COR-L47 (cell line): ENCODE measurements at places on chromosomes 6 and 20.

- no peak for DNase-seq
These were observed 49.7 kb upstream of the FUCA2 start for GRCh38 chr6:143561105-143561704.

DNA sequence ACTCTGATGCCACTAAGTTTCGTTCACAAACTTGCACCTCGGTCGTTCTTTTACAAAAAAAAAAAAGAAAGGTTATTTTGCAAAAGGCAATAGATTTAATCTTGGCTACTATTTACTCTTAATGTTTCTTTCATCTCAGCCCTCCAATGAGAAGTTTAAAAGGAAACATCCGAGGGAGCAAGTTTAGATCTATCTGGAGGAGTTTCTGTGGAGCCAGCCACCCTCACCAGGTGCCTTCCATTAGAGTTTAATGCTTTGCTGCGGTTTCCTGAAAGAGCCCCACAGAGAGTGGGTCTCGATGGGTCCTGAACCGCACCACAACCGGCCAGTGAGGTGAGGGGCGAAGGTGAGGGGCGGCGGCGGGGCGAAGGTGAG lies 632 bp downstream of the PRKN start:
- no peak for DNase-seq

GRCh38 chr6:154615483-154616025 lies 105.1 kb upstream of the CNKSR3 start:
- peak; percentile 80 for DNase-seq

DNA sequence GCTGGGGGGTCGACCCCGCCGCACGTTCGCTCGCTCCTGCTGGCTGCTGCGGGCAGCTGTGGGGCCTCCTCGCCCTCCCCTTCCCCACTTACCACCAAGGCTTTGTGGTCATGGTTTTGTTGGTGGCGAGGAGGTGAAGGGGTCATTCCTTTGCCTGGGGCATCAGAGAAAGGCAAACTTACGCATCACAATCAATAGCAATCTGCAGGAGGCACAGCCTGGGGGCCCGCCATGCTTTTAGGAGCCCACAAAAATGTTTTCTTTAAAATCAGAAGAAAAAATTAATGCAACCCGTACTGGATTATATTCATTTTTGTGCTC lies 137.0 kb downstream of the IMPG1 start:
- no peak for DNase-seq

GRCh38 chr6:155426408-155426945 lies 29.2 kb downstream of the NOX3 start:
- no peak for DNase-seq

DNA sequence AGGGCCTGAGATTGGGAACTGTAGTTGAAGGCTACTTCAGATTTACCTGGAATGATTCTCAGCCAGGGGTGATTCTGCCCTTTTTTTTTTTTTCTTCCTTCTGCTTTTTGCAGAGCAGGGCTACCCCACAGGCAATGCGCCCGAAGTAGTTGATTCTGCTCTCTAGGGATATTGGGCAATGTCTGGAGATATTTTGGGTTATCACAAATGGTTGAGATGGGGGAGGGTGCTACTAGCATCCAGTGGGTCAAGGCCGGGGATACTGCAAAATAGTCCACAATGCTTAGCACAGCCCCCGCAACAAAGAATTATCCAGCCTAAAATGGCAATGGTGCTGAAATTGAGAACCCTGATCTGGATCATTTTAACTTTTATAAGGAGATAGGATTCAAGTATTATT lies 71.2 kb upstream of the ZMYND8 start:
- no peak for DNase-seq

DNA sequence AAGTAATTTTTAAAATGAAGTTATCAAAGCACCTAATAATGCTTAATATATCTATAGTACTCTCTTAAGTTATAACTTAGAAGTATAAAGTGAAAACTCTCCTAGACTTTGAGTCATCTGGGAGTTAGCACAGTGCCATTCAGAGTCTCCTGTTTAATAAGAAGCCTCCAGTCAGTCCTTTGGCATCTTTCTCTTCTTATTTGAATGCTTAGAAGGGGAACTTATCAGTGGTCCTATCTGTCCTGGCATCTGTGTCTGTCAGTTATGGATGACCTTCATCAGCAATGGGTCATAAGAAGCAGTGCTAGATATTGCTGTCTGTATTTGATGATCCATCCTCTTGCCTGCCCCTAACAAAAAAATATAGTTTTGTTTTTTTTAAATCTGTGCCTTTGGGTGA lies 15.2 kb downstream of the TMEM200A start:
- no peak for DNase-seq

DNA sequence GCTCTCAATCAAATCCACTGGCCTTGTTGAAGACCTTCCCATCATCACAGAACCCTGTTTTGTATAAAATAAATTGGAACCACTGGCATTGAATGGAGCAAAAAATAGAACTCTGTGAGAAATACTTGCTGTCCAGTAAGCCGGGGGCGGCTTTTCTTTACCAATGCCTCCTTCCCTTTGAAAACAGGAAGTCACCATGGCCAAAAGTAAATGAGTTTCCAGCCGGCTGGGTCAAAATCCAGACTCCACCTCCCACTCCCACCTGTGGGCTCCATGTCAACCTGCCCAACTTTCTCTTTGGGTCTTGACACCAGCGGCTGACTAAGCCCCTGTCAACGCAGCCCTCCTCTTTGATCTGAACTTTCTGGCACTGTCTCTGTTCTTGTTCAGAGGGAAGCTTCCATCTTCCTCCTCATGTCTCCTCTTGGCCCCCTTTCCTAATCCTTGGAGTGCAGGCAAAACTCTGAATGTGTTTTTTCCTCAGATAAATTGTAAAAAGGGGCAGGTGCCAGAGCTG lies 95.2 kb downstream of the TFAP2C start:
- no peak for DNase-seq

- peak; percentile 58 for DNase-seq
These were observed 14.9 kb upstream of the MATN4 start for GRCh38 chr20:45322952-45323383.

GRCh38 chr6:44653761-44654218 lies 266.3 kb downstream of the CDC5L start:
- DNase-seq = no peak

DNA sequence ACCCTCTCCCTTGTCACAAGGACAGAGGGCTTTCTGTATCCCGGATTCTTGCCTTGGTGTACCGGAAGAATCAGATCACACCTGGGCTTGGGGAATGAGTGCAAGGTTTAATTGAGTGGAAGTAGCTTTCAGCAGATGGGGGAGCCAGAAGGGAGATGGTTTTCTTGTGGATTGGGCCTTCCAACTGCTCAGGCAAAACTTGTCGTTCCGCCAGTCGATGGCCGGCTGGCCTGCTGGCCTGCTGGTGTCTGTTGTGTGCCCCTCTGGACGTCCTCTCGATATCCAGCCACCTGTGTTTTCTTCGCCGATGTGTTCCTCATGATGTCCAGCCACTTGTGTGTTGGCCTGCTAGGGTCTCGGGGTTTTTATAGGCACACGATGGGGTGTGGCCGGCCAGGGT lies 168.1 kb downstream of the CDKAL1 start:
- no peak for DNase-seq

DNA sequence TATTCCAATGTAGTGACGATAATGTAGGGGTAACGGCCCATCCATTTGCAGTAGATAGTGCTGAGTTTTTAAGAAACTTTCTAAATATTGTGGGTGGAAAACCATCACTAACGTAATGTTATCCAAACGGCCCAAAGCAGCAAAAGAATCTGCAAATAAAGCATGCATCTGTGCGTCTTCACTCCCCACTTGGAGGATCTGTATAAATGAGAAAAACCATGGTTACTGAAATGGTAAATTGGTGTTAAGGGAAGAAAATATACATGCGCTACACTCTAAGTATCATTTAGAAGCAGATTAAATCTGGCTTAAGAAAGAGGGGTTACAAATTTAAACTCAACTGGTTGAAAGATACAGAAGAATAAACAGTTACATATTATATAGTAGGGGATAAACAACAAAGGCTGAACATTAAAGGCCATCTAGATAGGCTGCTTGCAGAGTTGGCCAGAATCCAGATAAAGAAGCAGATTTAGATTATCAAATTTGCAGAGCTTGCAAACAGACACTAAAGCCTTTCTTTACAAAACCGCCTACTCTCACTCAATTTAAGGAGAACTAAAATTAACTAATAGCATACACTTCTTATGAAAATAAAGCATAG lies 93.3 kb downstream of the SESN1 start:
- no peak for DNase-seq

GRCh38 chr20:13930281-13930680 lies 60.1 kb downstream of the SEL1L2 start:
- DNase-seq = no peak

GRCh38 chr6:134733801-134734200 lies 216.1 kb downstream of the ALDH8A1 start:
- DNase-seq = no peak

DNA sequence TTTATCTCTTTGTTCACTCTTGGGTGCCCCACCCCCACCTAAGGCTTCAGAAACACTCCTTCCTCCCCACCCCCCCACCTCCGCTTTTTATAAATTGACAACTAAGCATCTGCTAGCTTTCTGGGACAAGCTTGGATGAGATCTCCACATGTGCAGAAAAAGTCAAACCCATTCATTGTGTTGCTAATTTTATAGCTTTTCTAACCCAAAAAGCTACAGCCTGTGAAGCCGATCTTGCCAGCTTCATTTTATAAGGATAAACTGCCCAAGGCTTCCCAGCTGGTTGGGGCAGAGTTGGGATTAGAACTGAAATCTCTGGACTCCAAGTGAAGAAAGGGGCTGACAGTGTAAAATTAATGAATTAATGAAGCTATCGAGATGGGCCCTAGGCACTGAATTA lies 24.1 kb downstream of the BPIFB4 start:
- DNase-seq = no peak

DNA sequence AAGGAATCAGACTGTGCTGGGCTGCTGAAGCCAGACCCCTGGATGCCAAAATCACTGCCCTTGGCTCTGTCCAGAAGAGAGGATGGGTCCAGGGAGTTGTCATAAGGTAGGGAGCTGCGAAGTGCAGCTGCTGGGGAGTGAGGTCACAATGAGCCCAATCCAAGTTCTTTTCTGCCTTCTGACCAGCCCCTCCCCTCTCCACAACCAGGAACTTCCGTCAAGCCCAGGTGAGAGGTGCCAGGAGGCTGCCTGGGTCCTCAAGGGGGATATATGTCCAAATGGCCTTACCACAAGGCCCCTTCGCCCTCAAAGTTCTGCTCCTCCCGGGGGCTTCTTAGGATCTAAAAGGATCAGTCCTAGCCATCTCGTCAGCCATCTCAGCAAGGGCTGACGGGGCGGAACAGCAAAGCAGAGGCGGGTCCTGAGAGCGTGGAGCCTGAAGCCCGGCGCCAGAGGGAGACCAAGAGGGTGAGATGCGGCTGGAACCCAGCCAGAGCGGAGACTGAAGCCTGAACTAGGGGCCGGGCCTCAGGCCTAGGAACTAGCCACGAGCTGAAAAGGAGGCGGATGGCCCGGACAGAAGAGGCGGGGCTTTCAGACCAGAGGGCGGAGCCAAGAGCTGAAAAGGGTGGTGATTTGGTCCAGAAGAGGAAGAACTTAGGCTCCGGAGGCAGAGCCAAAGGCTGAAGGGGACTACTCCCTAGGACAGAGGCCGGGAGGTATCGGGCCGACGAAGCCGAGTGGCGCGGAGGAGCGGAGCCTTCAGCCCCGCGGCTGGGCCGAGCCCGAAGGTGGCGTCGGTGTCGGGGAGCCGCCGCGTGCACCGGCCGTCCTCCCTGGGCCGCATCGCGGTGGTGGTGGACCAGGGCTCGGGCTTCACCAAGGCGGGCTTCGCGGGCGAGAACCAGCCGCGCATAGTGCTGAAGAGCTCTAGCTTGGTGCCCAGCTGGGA lies at the start of gene ACTL10:
ACTL10 (plus strand) TSS at position 651 of the 952 bp plus-strand sequence. CDS start 555 bp downstream, outside the sequence.
- DNase-seq = peak; percentile 81

GRCh38 chr20:4956200-4956810 lies 45.0 kb downstream of the SLC23A2 start:
- peak; percentile 39 for DNase-seq

GRCh38 chr20:51659491-51660050 lies 108.6 kb downstream of the ATP9A start:
- DNase-seq = no peak

- no peak for DNase-seq
These were observed 33.3 kb downstream of the GABRR2 start for GRCh38 chr6:89281779-89282246.

DNA sequence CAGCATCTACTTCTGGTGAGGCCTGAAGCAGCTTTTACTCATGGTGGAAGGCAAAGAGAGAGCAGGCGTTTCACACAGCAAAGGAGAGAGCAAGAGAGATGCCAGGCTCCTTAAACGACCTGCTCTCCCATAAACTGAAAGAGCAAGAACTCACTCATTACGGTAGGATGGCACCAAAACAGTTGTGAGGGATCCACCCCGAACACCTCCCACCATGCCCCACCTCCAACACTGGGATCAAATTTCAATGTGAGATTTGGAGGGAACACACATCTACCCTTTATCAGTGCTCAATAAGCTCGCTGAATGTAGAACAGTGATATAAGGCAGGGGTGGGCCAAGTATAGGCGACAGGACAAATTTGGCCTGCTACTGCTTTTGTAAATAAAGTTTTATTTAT lies 244.6 kb downstream of the ESR1 start:
- no peak for DNase-seq

DNA sequence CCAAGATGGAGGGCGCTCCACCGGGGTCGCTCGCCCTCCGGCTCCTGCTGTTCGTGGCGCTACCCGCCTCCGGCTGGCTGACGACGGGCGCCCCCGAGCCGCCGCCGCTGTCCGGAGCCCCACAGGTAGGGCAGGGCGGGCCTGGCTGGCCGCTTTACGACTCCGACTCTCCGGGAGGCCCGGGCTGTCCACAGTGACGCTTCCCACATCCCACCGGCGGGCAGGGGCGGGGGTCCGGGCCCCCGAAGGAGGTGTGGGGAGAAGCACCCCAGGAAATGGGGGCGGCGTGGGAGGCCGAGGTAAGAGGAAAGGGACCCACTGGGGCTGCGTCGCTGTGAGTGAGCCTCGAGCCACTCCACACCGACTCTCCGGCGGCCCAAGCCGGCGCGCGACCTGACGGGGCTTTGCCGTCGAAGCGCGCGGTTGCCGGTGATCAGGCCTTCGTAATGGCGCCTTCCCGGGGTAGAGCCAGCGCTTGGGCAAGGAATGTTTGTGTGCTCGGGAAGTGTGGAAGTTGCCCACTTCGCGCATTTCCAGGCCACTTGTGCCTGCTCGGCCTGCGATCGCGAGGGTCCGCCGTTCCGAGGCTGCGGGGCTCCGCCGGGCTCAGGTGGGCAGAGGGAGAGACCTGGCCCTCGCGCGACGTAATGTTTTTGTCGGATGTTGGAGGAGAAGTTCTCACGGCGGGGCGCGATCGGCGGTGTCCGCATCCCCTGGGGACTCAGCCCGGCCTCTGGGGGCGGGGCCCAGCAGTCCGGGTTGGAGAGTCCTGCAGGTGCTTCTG lies 427 bp downstream of the GINM1 start:
- DNase-seq = peak; percentile 16
